ENCODE measurements at places on chromosomes 12 and 14. TPM values are rescaled to one million over a fixed set of nuclear protein-coding genes. Genes with fewer than 3 reads are reported as not detected.

CLEC4C gene
- total RNA-seq, result not detected

PLCZ1 gene
- total RNA-seq, result not detected

KRT75 gene
- total RNA-seq, result not detected

LGR5 gene
- total RNA-seq, result 2.3 TPM

ITGB7 gene
- 0.15 TPM for total RNA-seq

SIRT4 gene
- 1.5 TPM for total RNA-seq

ADIPOR2 gene
- total RNA-seq, result 32.4 TPM

RHOJ gene
- total RNA-seq, result 10.5 TPM

PDZRN4 gene
- not detected for total RNA-seq

ASCL1 gene
- not detected for total RNA-seq

ARL6IP4 gene
- total RNA-seq, result 212 TPM

MAP3K9 gene
- total RNA-seq, result under 0.01 TPM

CDKN3 gene
- 12.2 TPM for total RNA-seq

CFAP54 gene
- total RNA-seq, result 1.6 TPM

TMEM52B gene
- total RNA-seq, result not detected

APAF1 gene
- total RNA-seq, result 11.5 TPM

SBNO1 gene
- total RNA-seq, result 19.7 TPM

TMEM119 gene
- total RNA-seq, result 6.1 TPM

KRT2 gene
- not detected for total RNA-seq

TTC9 gene
- total RNA-seq, result 0.23 TPM

PLXNC1 gene
- 1.1 TPM for total RNA-seq

ZDHHC22 gene
- not detected for total RNA-seq

PRH1 gene
- total RNA-seq, result 9.3 TPM

SLCO1B1 gene
- not detected for total RNA-seq

SERPINA3 gene
- total RNA-seq, result 5.3 TPM

PRB2 gene
- total RNA-seq, result not detected

KCNMB4 gene
- total RNA-seq, result 6.0 TPM

ZBTB39 gene
- 3.7 TPM for total RNA-seq

UNC79 gene
- 0.15 TPM for total RNA-seq

KRT79 gene
- total RNA-seq, result not detected

SLC10A1 gene
- not detected for total RNA-seq

MUCL1 gene
- not detected for total RNA-seq

CLEC14A gene
- total RNA-seq, result 0.15 TPM
